ENCODE measurements at places on chromosomes 1 and 21.

- DNase-seq, result no peak
These were observed 859 bp upstream of the ANGPTL1 start for GRCh38 chr1:178871551-178872320.

- DNase-seq, result no peak
These were observed 275.0 kb downstream of the HMCN1 start for GRCh38 chr1:186009039-186009737.

DNA sequence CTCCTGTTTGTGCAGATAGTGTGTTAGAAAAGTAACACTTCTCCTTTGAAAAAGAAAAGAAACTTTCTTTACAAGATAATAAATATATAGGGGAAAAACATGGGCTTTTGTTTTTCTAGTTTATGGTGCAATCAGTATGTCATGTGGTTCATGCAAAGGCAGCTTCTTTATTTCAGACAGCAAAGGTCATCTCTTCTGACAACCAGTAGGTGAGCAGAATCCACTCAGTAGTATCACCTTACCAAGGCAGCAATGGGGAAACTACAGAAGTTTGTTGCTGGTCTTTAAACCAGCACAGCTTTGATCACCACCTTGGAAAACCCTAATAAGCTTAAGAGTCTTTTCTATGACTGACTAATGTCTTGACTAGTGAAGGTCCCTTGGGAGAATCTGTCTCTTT is 13.0 kb upstream of the SAMSN1 start:
- no peak for DNase-seq

DNA sequence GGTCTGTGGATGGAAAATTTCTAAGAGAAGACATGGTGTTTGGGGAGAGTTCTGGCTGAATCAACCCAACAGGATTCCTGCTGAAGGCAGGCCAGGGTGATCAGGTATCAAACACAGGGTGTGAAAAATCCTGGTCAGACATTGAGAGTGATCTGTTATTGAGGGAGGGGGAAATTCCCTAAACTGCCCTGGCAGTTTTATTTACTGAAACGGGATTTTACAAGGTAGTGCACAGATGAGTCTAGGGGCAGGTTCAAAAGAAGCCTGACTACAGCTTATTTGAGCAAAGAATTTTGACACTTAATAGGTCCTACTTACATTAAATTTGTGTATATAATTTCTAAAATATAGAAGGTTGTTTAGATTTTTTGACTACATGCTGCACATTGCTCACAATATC is 569.4 kb upstream of the RGS18 start:
- no peak for DNase-seq

DNA sequence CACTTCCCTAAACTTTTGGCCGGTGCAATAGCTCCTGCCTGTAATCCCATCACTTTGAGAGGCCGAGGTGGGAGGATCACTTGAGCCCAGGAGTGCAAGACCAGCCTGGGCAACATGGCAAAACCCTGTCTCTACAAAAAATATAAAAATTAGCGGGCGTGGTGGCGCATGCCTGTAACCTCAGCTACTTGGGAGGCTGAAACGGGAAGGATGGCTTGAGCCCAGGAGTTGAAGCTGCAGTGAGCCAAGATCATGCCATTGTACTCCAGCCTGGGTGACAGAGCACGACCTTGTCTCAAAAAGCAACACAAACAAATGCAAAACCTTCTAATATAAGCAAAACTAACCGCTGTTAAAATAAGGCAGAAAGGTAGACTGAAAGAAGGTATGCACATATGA is 25.9 kb downstream of the TMEM51 start:
- DNase-seq, result no peak

DNA sequence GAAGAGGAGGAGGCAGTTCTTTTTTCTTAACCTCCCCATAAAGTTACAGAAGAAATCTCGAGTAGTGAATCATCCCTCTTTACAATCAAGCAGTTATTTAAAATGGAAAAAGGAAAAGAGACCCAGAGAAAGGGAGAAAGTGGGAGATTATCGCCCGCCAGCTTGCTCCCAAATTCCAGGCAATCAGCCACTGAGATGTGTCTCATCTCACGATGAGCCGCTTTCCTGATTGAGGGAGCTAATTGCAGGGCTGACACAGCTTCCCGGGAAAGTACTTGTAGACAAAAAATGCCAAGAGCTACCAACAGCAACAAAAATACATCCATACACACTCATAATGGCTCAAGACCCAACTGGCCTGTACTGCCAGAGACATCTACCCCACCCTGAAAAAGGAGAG is 191.6 kb upstream of the ZC3H12A start:
- no peak for DNase-seq

DNA sequence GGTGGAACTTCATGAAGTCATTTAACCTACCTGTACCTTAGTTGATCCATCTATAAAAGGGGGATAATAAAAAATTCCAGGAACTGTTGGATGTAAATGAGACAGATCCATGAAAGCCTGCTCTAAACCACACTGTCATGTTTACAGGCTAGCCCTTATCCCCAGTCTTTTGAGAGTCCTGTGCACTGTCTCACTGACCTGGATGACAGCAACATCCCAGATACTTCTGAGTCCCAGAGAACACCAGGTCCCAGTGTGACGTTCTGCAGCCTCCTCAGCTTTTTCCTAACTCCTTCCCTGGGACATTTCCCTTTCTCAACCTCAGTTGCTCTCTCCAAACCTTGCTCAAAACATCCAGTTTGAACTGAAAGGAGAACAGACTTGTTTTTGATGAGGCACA is 165.4 kb upstream of the C8B start:
- DNase-seq, result no peak

- no peak for DNase-seq
These were observed 56.2 kb downstream of the COL24A1 start for GRCh38 chr1:86100401-86100800.

DNA sequence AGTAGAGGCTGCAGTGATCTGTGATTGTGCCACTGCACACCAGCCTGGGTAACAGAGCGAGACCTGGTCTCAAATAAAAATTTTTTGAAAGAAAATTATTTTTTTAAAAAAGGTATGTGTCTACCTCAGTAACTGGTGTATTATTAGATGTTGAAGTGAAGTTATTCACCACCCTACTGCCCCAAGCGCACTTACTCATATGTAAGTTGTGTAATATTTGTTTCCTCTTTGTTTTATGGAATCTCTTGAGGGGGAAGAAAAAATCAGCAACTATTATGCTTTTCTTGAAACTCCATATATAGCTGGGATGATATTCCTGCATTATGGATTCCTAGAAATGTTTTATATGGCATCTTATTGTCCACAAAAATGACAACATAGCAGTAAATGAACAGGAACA is 21.3 kb downstream of the RBM15 start:
- no peak for DNase-seq

DNA sequence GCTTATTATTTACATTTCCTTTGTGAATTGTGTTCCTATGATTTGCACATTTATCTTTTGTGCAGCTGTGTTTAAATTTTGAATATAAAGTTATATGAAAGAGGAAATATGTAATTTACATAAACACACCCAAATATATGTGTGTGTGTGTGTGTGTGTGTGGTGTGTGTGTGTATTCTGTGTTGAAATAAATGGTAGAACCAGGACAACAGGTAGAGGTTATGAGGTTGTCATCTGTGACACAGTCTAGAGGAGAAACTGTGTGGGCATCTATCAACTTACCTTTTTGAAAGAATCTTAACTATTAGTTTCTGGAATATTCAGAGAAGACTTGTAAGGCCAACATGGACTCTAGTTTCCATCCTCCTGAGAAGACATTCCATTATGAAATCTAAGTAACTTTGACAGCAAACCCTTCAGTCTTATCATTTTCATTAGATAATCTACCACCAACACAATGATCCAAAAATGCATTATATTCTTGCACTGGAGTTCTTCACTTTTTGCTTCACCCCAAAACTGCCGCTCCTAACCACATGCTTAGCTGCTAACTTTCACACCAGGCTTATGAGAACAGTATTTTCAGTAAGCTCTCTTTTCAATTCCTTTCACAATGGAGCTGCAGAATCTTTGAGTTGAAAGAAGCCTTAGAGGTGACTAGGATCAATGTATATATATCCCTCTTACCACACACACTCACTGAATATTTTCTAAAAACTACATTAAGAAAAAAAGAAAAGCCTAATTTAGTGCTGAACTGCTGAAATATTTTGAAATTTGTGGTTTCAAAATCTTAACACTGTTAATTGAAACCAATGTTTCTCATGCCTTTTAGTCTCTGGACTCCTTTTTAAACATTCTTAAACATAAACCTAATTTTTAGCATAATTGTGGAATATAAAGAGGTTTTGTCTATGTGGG is 21.8 kb downstream of the PTPRC start:
- no peak for DNase-seq

GRCh38 chr1:8170059-8170835 is 144.1 kb upstream of the ERRFI1 start:
- no peak for DNase-seq

DNA sequence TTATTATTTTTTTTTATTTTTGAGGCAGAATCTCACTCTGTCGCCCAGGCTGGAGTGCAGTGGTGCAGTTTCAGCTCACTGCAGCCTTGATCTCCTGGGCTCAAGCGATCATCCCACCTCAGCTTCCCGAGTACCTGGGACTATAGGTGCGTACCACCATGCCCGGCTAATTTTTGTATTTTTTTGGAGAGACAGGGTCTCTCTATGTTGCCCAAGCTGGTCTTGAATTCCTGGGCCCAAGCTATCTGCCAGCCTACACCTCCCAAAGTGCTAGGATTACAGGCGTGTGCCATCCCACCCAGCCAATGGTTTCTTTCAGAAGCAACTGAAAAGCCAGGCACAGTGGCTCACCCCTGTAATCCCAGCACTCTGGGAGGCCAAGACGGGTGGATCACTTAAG is 2.3 kb downstream of the KRTCAP2 start:
- no peak for DNase-seq

GRCh38 chr21:40073642-40074041 is 206.4 kb downstream of the PCP4 start:
- no peak for DNase-seq

Data from stimulated activated CD8-positive, alpha-beta memory T cell treated with anti-CD3 and anti-CD28 coated beads, Interleukin-15, amount 100 ng/mL, for 4 hours (primary cell).